ENCODE measurements at places on chromosomes 16 and 17.

DNA sequence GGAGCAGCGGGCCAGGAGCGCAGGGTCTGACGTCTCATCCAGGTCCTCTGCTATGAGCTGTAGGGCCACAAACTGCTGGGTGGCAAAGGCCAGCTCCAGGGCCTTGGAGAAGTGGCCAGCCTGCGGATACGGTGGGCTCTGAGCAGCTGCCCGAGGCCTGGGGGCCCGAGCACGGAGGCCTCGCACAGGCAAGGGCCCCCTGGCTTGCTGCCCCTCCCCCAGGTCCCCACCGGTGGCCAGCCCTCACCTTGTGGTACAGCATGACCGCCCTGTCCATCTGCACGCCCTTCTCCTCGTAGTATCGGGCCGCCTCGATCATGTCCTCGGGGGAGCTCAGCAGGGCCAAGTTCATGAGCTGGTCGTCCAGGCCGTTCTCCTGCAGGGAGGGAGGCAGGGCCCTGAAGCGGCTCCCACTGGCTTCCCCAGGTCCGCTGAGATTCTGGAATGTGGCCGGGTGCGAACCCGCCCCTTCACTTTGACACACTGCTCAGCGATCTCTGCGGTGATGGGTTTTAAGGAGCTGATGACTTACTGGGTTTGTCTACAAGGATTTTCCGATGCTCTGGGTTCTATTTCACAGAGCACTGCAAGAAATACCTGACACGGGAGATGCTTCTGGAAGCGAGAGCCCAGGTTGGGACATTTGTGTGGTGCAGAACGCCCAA is 9.8 kb upstream of the TMEM204 start:
- no peak for DNase-seq

GRCh38 chr17:72193391-72194106 is 72.7 kb downstream of the SOX9 start:
- no peak for DNase-seq

DNA sequence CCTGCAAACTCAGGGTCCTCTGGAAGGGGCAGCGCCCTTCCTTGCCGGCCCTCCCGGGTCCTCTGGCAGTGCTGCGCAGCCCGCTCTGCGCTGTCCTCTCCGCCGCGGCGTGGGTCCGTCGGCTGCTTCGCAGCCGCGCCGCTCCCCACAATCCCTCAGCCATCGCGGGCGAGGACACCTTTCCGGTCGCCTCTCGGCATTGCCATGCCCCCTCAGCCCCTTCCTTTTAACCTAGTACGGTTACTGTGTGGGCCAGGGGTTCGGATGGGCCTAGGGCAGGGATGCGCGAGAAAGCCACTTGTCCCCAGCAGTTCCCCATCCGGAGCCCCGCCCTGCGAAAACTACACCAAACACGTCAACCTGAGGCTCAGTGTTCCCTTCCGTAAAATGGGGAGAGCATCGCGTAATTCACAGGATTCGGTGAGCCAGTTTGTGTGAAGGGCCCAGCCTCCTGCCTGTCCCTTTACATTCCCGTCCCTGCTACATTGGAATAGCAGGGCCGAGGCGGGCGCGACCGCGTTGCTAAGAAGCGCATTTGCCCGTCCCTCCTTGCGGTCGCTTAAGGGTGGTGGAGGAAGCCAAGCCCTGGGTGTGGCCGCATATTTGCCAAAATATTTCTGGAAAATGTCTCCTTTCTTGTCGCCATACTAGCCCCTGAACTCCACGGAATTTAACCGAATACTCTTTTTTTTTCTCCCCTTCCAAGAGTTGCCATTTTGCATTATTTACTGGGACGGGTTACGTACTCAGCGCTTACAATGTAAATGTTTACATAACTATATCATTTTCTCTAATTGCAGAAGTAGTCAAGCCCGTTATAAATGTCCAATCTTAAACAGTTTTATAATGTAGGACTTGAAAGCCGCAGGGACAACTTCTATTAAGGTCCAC is 13.2 kb downstream of the COPZ2 start:
- no peak for DNase-seq

GRCh38 chr17:77496831-77497577 is 356.2 kb downstream of the SEC14L1 start:
- no peak for DNase-seq

- no peak for DNase-seq
Observed at GRCh38 chr17:42457107-42457792, 1.4 kb upstream of the ATP6V0A1 start.

DNA sequence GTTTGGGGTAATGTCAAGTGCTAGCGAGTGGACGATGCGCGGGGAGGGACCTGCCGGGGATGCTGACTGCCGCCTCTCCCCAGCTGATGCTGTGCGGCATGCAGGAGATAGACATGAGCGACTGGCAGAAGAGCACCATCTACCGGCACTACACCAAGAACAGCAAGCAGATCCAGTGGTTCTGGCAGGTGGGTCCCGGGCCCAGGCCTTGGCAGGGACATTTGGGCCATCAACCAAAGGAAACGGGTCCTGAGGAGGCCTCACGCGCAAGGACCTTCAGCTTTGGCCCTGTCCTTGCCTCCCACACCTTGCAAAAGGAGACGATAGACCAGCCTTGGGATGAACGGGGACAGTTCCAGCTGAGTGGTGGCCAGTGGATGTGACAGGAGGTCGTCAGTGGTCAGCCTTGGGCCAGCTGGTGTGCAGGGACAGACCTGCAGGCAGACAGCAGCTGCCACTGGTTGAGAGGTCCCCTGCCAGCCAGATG is 13.6 kb upstream of the CLEC18A start:
- no peak for DNase-seq

DNA sequence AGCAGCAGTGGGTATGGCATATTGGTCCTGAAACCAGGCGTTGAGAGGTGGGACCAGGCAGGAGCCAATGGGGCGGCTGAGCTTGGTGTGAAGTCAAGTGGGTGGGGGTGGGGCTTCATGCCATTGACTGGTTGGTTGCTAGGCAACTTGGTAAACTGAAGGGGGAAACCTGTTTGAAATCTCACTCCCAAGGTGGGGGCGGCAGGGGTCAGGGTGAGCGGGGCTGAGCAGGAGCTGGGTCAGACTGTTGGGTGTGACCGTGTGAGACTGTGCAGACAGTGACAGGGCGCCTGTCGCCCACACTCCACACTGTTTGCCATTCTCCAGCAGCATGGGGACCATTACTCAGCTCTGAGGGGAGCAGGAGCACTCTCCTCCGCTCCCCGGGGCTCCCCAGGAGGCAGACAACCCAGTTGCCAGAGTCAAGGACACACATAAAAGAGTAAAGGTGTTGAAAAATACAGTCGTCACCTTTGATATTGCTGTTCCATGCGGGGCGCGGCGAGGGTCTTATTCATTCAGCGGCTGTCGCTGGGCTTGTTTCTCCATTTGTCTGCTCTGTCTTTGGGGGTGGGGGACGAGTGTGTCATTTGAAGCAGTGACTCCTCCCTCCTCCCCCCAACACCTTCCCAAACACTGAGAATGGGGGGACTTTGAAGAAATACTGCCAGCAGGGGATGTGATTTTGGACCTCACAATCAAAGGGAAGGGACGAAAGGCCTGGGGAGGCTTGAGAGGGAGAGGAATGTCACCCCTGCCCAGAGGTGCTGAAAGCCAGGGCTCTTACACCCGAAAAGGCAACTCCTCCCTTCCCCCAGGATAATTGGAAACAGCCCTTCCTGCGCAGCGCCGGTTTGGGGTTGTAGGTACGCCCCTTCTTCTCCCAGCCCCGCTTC is 1.2 kb upstream of the EFNB3 start:
- no peak for DNase-seq

DNA sequence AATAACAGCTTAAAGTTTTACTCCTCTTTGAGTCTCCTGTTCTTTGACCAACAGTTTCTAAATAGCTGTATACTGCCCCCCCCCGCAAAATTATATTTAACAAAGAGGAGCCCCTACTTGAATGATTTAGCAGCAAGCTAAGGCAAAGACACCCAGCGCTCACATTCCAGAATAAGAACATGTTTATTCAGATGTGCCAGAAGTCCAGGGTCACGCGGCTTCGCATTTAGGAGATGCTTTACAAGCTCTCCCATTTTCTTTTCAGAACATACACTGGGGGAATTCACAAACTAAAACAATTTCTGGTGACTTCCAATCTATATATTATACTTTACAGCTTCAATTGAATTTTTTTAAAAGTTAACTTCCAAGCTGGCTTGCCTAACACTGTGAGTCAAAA is 5.3 kb downstream of the PLD6 start:
- DNase-seq, result no peak

GRCh38 chr17:34852614-34853013 is 108.6 kb downstream of the CCT6B start:
- DNase-seq, result no peak

DNA sequence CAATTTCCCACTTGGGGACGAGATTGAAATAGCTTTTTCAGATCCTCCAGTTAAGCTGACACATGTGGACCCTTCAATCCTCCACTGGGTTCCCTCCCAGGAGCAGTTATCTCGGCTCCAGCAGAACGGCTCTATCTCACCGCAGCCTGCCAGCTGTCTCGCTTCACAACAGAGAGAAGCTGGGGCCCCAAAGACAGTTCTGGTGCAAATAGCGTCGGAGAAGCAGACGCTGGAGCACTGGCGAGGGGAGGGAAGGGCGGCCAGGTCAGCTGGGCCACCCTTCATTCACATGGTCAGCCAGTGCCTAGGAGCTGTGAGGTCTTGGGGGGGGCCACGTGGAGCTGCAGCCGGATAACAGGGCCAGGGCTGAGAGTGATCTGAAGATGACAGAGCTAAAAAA is 141.3 kb upstream of the SDK2 start:
- no peak for DNase-seq

GRCh38 chr17:7173687-7174602 is 5.2 kb downstream of the ASGR1 start:
- DNase-seq, result no peak

DNA sequence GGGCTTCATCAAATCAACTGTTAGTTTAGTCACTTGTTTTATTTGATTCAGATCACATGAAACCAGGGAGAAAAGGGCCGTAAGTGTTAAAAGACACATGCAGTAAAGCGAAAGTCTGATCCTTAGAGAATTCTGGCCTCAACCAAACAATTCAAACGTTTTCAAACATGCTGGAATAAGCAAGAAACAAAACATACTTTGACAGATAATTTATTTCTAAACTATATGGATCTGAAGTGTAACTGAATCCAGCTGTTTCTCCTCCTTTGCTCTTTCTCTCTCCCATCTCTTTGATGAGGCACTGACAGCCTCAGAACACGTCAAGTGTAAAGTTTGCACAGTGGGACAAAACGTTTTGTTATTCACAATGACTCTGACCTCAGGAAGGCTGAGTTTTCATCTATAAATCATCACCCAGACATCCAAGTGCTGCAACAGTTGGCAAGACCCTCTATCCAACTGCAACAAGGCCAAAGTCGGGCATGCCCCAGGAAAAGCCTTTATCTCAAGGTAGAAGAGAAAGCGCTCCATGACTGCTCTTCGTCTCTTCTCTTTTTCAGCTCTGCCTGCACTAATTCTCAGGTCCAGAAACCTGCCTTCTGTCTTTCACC is 267.1 kb upstream of the MYOCD start:
- DNase-seq, result no peak

- no peak for DNase-seq
Observed at GRCh38 chr17:55629995-55630394, 92.7 kb downstream of the TMEM100 start.

DNA sequence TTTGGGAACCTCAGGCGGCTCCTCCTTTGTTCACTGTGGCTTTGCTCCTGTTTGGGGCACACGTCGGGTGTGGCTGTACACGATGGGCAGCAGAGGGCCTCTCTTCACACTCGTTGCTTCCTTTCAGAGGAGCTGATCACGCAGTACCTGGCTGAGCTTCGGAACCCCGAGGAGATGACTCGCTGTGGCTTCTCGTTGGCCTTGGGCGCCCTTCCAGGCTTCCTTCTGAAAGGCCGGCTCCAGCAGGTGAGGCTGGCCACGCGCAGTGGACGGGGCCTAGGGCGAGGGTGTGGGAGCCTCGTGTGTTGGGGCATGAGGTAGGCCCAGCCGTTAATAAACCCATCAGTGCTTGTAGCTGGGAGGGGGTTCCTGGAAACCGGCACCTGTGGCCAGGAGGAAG is 85.0 kb upstream of the ZNF750 start:
- DNase-seq, result no peak

GRCh38 chr16:1819611-1820010 is 7.0 kb downstream of the HAGH start:
- no peak for DNase-seq

DNA sequence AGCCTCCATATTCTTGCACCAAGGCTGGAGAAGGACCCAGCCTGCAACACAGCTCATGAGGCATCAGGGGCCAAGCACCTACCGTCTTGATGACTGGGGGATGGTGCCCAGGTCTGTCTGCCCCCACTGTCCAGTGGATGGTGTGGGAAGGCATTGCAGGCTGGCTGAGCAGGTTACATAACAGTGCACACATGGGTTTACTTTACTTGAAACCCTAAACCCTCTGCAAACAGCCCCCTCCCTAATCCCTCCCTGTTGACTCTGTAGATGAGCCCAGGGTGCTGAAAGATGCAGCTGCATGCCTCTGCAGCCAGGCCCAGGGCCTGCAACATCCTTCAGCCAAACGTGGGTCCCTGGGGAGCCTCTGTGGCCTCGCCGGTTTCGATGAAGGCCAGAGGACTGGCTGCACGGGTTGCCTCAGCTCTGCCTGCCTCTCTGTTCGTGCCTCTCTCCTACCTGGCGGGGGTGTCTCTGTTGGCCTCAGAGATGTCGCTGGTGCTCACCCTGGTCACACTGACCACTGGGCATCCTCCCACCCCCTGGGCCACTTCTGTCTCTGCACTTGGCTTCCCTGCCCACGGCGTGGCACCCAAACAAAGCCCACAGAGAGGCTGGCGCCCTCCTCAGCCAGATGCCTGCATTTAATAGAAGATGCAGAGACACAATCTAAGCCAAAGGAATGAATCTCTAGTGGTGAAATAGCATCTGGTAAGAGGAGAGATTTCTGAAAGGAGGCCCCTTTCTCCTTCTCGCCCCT is 95.1 kb downstream of the METRNL start:
- no peak for DNase-seq

GRCh38 chr16:83475108-83475507 is 332.7 kb upstream of the HSBP1 start:
- DNase-seq, result no peak

GRCh38 chr17:69913216-69913615 is 161.8 kb upstream of the KCNJ16 start:
- no peak for DNase-seq

- DNase-seq, result no peak
Observed at GRCh38 chr16:64426131-64426666, 695.7 kb downstream of the CDH11 start.

DNA sequence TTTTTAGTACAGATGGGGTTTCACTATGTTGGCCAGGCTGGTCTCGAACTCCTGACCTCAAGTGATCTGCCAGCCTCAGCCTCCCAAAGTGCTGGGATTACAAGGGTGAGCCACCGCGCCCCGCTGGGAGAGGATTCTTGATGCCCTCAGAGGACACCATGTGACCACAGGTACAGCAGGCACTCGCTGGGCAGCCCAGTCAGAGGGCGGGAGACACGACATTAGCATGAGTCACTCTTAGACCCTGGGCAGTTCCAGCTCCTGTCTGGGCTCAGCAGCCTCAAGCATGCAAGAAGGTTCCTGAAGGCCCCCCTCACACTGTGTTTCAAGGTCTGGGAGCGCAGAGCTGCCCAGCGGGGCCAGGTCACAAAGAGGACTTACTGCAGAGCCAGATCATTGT is 11.9 kb downstream of the STAC2 start:
- DNase-seq, result no peak

- no peak for DNase-seq
Observed at GRCh38 chr16:49542391-49542891, 168.8 kb downstream of the C16orf78 start.

GRCh38 chr17:74417178-74418045 is 14.5 kb upstream of the GPRC5C start:
- no peak for DNase-seq

Measured in central memory CD8-positive, alpha-beta T cell (primary cell).